SHP77 treated with DMSO at 0.1 percent for 48 hours (cell line): ENCODE measurements at places on chromosomes 2 and 18.

DNA sequence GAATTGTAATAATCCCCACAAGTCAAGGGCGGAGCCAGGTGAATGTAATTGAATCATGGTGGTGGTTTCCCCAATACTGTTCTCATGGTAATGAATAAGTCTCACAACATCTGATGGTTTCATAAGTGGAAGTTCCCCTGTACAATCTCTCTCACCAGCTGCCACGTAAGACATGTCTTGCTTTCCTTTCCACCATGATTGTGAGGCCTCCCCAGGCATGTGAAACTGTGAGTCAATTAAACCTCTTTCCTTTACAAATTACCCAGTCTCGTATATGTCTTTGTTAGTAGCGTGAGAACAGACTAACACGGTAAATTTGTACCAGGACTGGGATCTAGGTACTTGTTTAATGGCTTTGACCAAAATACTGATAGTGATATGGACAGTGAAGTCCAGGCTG, 744.3 kb upstream of the REG3G start:
- DNase-seq: no peak

DNA sequence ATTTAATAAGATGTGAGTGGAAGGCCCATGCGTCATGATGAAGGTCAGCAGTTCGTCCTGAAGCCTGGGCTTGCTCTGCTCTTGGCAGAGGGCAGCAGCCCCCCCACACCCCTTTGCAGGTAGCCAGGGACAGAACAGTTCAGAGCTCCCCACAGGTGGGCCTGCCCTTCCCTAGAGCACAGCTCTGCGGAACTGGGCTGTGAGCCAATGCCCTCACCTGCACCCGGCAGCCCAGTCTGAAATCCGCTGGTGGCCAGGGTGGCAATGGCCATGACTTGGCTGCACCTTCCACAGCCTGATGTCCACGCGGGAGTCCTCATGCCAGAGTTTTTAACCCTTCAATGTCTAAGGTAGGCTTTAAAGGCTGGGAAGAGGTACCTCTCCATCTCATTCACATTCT, 136.7 kb downstream of the ACKR3 start:
- DNase-seq: no peak

DNA sequence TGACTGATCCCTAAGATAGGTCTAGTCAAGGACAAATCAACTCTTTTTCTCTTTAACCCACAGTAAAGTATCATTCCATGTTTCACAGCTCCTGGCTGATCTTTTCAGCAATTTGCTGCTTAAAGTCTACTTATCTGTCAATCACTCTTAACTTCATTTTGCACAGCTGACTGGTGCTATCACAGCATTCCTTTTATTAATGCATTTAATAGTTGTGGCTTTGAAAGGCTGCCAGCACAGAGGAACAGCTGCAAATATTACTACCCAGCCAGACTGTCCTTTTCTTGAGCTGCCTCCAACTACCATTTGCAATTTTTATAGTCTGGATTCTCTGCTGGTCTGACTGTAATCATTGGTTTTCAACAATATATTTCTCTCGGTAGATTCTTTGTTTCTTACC, 303.5 kb downstream of the STK39 start:
- no peak for DNase-seq

DNA sequence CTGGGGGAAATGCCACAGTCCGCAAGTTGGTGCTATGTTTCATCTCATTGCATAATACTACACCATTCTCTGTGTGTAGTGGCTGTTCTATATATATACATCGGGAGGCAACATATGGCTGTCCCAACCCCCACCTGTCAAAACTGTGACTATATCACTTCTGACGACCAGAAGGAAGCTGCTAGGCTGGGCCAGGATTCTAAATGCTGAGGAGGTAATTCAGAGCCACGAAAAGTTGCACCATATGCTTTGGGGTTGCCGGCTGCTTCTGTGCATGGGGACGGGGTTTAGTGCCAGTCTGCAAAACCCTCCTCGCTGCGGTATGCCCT, 117.3 kb downstream of the MSH2 start:
- no peak for DNase-seq

GRCh38 chr2:74530239-74531187, 780 bp downstream of the HTRA2 start:
- no peak for DNase-seq

- DNase-seq: no peak
Measured at GRCh38 chr2:139077099-139077737, 297.0 kb upstream of the NXPH2 start.

DNA sequence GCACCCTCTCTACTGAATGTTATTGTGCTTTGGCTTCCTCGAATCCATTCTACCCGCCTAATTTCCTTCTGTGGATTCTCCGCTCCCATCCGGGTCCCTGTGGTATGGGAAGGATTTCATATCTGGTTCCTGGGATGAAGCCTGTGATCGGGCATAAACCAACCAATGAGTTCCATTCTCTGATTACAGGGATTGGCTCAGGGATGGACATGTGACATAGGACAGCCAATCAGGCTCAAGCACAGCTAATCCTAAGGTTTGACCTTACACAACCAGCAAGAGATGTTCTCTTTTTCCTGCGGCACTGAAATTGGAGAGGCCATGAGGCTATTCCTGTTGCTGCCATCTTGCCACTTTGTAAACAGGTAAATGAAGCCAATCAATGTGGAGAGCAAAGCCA, 168.1 kb upstream of the SMAD2 start:
- no peak for DNase-seq

- DNase-seq: no peak
Measured at GRCh38 chr2:218755198-218755566, 26.8 kb upstream of the CYP27A1 start.

- no peak for DNase-seq
Measured at GRCh38 chr2:18380321-18380720, 180.1 kb downstream of the RDH14 start.

DNA sequence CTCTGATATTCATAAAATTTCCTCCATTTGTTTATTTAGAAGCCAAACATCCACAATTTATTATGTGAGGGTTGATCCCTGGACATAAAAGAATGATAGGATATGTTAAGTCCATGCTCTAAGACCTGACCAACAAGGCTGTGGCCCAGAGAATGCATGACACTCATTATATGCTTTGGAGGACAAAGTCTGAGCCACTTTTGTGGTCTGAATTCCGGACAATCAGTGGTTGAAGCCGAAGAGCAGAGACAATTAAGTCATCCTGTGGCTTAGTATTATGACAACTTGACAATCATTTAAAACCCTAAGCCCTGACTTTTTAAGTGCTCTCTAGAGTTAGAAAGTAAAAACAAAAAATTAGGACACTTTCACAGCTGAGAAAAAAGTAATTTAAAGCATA, 483.3 kb downstream of the PLCL1 start:
- DNase-seq: no peak

- DNase-seq: peak; percentile 42
Measured at GRCh38 chr18:44937960-44938719, 257.5 kb downstream of the SETBP1 start.

- DNase-seq: no peak
Measured at GRCh38 chr2:46794693-46795317, 120.8 kb downstream of the MCFD2 start.

DNA sequence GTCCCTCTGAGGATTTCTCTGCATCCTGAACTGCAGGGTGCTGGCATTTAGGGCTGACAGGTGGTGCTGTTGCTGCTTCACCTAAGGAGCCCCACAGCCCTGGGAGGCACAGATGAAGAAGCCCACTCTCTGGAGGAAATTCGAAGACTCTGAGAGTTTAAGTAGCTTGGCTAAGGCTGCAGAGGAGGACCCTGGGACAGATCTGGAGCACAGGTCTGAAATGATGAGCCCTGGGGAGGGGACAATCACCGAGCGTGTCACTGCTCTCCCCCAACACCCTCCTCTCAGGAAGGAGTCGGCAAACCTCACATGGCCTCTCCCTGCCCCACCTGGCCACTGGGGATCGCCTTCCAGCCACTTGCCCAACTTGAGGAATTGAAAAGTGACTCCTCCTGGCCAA, 18.6 kb downstream of the CYP27C1 start:
- DNase-seq: no peak
